ENCODE measurements at places on chromosomes 5 and 9. TPM values are rescaled to one million over a fixed set of nuclear protein-coding genes. Genes with fewer than 3 reads are reported as not detected.

- DNase-seq: no peak
Measured at GRCh38 chr5:138699482-138699881, 53.7 kb upstream of the CTNNA1 start.

- DNase-seq: no peak
Measured at GRCh38 chr5:181086026-181086883, 44.7 kb downstream of the OR2V1 start.

DNA sequence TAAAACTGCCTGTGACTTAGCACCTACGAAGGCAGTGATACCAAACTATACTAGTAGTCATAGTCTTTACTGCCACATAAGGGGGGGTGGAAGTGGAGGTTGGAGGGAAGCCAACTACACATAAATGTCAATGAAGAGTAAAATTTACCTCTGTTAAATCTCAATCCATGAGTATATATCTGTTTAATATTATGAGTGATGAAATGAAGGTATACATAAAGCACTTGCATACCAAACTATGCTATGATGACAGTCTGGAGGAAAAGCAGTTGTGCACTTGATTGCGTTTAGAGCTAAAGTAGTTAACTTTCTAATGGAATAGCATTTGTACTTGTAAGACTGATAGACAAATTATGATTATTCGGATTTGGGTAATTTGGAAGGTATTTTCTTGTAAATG lies 129.2 kb upstream of the POU5F2 start:
- no peak for DNase-seq

SMIM3 gene
- 13.4 TPM for total RNA-seq

ATP6V0E1 gene
- total RNA-seq: 90.5 TPM

All from HT-29 (cell line).